ENCODE measurements at places on chromosomes 7 and 10.

DNA sequence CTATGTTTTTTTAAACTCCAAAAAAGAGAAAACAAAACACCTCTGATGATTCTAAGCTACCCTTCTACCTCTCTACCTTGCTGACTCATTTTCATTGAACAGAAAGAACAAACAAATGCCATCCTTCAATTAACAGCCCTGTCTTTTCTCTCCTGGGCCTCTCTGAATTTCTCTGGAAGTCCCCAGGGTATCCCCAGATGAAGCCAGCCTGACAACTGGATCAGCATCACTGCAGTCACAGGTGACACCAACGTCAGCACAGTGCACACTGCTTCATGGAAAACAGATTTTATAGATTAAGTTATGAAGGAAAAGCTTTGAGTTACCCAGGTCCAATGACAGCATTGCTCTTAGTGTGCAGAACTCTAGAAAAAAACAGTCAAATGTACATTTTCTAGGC is 5.7 kb downstream of the HUS1 start:
- DNase-seq: no peak

DNA sequence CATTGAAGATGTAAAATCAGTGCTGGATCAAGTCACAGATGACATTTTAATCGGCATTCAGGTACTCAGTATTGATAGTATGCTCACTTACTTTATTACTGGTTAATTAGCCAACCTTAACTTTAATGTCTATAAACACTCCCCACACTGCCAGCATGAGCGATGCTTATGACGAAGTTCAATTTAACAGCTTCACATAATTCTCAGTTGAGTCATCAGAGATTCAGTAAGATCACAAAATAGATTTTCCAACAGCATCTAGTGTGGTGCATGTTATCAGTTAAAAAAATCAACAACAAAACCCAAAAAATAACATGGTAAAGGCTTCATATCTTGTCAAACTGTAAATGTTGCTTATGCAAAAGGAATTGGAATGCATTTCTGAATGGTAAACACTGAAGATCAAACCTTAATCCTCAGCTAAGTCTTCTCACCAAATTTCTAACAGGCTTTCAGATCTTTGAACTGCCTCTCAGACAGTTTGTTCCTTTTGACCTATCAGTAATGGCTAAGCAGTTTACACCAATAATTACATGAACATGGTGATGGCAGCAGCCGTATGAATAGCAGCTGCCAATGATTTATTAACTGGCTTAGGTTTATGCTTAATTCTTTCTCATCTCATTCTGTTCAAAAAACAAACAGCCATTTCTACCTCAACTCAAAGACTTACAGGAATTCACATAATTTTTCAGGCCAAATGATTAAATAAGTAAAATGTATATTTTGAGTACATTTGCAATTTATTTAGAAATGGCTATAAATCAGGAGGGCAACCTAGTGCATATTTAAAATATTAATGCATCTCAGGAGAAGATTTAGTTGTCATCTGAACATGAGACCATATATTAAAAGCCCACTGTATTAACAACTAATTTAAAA is 98.5 kb downstream of the CABCOCO1 start:
- no peak for DNase-seq

- no peak for DNase-seq
These were observed 886.1 kb downstream of the SORCS1 start for GRCh38 chr10:106278383-106278782.

GRCh38 chr10:133088956-133089800 is 1.5 kb downstream of the ADGRA1 start:
- no peak for DNase-seq

DNA sequence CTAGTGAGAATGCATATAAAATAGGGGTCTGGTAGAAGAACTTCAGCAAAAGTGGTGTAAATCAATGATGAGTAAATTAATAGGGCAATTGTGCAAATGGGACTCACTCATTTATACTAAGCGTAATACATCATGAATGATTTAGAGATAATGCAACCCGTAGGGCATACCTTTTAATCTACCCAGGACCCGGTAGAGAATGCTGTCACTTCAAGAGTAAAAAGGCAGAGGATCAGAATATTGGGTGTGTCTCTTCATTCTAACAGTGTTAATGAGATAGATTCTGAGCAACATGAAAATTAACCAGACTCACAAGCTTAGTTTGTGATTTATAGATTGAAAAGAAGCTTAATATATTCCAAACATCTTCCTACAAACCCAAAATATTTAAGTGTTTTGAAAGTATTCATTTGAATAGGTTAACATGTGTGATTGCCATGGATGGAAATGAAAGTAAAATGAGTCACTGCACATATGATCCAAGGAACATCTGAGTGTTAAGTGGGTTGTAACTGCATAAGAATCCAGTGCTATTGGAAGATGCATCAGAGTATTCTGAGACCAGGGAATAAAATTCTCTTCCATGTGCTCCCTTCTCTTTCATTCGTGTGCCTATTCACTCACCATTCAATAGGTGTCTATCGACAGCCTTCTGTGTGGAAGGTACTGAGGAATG is 690.6 kb downstream of the AUTS2 start:
- no peak for DNase-seq

DNA sequence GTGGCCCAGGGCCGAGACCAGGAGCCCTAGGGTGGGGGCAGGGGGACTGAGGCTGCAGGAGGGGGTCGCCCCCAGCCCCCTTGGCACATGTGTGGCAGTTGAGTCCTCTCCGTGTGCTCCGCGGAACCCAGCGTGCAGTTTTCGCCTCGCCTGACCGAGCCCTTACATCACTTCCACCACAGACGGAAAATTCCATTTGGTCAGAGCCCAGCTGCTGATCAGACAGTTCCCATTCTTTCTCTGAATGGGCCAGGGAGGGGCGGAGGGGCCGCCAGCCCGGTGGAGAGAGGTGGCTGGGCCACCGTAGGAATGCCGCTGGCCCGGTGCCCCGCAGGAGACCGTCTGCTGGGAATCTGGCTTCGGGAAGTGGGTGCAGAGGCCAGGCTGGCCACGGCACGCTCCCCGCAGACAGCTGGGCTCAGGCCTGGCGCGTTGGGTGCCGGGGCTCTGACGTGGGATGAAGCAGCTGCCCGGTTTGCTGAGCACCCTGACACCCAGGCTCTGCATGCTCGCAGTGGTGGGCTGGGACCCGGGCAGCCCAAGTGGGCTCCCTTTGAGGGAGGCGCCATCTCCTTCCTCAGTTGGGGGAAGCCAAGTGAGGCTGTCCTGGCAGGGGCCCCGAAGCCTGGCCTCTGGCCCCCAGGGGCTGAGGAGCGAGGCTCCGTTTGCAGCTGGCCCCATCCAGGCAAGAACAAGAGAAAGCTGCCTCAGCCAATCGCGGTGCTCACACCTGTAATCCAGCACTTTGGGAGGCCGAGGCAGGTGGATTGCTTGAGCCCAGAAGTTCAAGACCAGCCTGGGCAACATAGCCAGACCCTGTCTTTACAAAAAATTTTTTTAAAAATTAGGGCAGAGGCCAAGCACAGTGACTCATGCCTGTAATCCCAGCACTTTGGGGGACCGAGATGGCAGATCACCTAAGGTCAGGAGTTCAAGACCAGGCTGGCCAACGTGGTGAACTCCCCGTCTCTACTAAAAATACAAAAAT is 9.9 kb downstream of the TTYH3 start:
- no peak for DNase-seq

Measured in T-cell (primary cell).